ENCODE measurements at places on chromosomes 13 and 19.
A peak's percentile ranks its signal among the peaks of the same experiment; 100 is the strongest.

DNA sequence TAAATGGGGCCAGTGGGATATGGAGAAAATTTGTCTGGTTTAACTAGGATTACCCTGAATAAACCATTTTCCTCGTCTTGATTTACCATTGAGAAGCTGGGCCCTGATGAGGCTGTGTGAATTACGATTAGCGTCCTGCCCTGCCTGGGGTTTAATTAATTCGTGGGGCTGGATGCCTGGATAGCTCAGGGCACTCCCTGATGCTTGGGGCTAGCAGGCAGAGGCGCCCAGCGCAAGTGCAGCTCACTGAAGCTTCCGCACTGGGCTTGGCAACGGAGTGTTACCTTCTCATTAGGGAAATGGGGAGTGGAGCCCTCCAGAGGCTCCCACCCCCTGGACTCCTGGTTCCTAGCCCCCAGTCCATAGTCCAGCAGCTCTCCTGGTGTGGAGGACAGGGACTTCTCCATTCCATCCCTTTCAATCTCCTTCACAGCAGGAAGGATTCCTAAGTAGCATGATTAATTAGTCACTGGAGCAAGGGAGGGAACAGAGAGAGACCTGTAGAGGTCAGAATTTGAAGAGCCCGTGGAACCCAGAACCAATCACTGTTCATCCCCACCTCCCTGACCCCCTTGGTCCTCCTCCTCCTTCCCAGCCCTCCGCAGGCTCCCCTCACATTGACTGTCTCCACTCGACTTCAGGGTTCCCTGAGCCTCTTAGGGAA, 107.2 kb downstream of the UQCRFS1 start:
- no peak for DNase-seq

GRCh38 chr13:25069911-25070310, 26.0 kb upstream of the PABPC3 start:
- DNase-seq = no peak

GRCh38 chr13:43933378-43933777, 53.7 kb downstream of the LACC1 start:
- DNase-seq = no peak

DNA sequence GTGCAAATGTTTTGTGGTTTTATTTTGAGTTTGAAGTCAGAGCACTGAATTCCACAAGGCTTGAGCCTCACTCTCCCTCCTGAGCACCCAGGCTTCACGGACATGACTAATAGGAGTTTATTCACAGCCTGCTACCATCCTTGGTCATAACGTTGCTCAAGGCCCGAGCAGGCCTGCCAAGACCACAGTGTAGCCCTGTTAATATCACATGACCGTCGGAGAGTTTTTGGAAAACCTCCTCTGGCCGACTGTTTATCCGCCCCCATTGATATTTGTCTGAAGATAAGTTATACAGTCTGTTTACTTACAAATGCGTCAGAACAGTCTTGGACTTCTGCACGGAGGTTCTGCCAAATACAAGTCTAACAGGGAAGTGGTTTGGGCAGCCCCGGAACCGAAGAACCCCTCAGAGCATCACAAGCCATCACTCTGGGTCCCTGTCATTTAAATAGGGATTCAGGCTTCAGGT, 89.9 kb downstream of the COL4A2 start:
- DNase-seq = peak; percentile 74

DNA sequence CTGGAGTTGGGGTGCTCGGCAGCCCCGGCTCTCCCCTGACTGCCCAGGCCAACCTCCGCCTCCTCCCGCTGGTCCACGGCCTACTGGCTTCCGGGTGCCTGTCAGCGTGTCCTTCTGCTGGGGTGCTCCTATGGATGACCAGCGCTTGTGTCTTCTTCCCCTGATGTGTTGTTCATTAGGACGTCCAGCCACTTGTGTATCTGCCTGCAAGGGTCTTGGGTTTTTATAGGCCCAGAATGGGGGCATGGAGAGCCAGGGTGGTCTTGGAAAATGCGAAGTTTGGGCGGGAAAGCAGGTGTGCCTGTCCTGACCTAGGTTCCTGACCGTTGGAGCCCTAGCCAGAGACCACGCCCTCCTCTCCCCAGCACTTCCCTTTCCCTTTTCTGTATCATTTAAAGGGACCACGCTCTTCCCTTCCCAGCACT, 139.8 kb downstream of the SLITRK5 start:
- DNase-seq = no peak

- DNase-seq = no peak
Observed at GRCh38 chr13:33744589-33745369, 73.2 kb upstream of the RFC3 start.

DNA sequence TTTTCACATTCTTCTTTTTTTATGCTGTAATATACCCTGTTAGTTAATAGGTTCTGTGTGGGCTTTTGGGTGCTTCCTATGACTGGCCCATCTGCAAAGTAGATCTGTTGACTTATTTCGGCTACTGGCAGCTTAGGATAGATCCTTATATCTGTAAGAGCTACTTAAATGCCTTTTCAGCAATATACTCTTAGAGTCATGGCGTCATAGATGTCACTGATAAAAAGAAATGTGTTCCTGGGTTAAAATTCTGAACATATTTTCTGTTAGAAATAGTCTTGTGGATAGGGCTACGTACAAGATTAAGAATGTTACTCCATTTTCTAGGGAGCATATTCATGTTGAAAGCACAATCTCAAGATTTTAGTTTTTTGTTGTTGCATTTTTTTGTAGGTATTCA, 4.7 kb downstream of the AKAP11 start:
- DNase-seq = no peak

- DNase-seq = no peak
Observed at GRCh38 chr19:30152510-30153291, 210.7 kb downstream of the URI1 start.

- DNase-seq = no peak
Observed at GRCh38 chr13:101300531-101300930, 115.8 kb downstream of the NALCN start.
